Right renal pelvis (tissue), 4 donors: ENCODE measurements at places on chromosomes 7 and 10. TPM values are rescaled to one million over a fixed set of nuclear protein-coding genes. Genes with fewer than 3 reads are reported as not detected.

GRCh38 chr7:129535896-129536295, 33.6 kb downstream of the SMKR1 start:
- DNase-seq, result no peak

DNA sequence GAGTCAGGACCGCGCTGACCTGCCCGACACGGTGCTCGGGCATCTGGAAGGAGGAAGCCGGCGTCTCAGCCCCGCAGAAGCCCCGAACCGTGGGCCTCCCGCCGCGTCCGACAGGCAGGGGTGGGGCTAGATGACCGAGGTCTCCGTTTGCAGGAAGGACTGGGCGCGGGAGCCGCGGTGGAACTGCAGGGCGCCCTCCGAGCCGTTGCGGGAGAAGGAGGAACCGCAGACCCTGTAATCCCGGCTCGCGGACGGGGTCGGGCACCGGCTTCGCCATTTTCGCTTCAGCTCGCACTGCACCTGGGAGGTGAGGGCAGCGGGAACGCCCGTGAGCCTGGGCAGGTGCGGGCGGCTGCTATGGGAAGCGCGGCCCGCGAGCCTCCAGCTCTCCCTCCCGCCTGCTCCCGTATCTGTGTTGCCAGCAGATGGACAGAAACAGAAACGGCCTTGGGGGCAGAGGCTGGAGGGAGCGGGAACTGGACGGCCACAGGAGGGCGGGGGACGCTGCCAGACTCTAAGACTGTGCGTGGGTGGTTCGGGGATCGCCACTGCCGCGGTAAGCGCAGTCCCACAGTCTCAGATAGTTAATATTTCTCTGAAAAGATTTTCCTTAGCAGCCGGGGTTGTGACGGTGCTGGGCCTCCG, 114.1 kb downstream of the VIPR2 start:
- no peak for DNase-seq

GRCh38 chr10:5543623-5544022, 18.9 kb downstream of the CALML3 start:
- DNase-seq, result no peak

GRCh38 chr10:120530699-120531098, 73.7 kb downstream of the PLPP4 start:
- no peak for DNase-seq

DNA sequence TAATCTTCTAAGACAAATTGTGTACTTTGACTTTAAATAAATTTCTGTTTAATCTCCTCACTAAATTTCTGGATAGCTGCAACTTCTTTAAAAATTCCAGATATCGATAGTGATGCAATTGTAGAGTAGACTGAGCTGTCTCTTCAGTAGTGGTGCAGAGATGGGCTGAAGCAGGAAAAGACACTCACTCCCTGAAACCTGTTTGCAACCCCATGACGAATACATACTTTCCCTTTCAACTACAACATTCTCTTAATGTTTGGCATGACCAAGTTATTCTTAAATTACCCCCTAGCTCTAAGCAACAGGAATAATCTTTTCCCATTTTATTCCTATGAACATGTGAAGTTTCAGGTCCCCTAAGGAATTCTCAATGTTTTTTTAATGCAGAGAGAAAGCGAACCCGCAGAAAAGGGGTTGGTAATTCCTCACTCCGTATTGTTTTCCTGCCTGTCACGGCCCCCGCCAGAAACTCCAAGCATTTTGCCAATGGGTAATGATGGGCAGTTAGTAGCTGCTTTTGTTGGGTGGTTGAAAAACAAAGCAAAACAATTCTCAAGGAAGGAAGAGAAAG, 1.3 kb downstream of the THSD7A start:
- no peak for DNase-seq

The FRMPD2 gene
- polyA plus RNA-seq, result 0.71 TPM

The SYCE1 gene
- 0.22 TPM for polyA plus RNA-seq

The SEMA3A gene
- 16.9 TPM for polyA plus RNA-seq
